ENCODE measurements at places on chromosomes 4 and X.

DNA sequence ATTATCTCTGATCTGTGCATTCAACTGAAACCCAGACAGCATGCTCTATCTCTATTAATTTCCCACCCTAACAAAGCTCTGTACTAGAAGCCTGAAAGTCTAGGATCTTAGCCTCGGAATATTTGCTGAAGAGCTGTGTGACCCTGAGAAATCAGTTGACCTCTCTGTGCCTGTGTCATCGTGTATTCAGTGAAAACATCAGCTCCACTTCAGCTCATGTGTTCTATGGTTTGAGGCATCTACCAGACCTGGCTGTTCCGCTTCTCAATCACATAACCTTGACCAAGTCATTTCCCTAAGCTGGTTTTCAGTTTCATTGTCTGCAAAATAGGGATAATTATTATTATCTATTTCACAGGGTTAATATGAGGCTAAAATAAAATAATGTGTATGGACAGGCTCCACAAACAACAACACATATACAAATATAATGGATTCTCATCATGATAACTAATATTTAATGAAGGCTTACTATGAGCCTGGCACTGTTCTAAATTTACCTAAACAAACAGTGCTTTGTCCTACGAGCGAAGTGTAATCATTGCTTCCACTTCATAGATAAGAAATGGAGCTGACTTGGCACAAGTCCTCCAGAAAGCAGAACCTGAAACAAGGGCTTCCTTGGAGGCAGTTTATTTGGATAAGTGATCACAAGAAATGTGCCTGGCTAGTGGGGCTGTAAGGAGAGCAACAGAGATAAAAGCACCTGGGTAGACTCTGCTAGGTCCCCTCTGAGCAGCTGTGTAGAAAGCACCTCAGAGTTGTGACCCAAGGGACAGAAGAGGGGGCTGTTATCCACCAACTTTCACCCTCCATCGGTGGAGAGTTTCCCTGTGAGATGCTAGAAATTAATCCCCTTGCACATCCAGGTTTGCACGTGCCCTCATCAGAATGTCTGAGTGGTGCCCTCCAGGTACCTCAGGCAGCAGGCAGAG lies 356.9 kb downstream of the RAB28 start:
- no peaks in the 10 kb centered on the region for H3K36me3 ChIP-seq
- no peak overlapping the region for H3K27ac ChIP-seq
- no peaks in the 10 kb centered on the region for H3K4me1 ChIP-seq
- H3K27me3 ChIP-seq = no peaks in the 10 kb centered on the region
- H3K4me3 ChIP-seq = no peak overlapping the region

DNA sequence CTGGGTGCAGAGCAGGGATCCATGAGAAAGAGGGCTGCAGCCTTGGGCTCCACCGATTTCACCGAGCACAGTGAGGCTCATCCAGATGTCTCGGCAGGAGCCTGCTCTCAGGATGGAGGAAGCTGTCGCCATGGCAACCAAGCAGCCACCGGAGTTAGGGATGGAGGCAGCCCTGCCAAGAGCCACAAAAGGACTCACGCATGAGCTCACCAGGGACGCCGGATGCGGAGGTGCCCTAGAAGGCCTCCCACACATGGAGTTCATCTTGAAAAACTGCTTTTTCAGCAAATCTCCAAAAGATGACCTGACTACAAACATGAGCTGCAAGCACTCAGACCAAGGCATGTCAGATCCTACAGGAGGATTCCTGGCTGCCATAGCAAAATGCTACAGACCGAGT lies 90.7 kb downstream of the WFS1 start:
- H3K4me3 ChIP-seq = no peak overlapping the region
- H3K4me1 ChIP-seq = no peaks in the 10 kb centered on the region
- no peak for DNase-seq
- H3K36me3 ChIP-seq = no peaks in the 10 kb centered on the region
- no peaks in the 10 kb centered on the region for H3K27me3 ChIP-seq

- no peaks in the 10 kb centered on the region for H3K4me1 ChIP-seq
- no peaks in the 10 kb centered on the region for H3K36me3 ChIP-seq
- no peaks in the 10 kb centered on the region for H3K27me3 ChIP-seq
- no peak for DNase-seq
- H3K27ac ChIP-seq = no peak overlapping the region
Measured at GRCh38 chr4:153808175-153808574, 19.3 kb upstream of the SFRP2 start.

- no peaks in the 10 kb centered on the region for H3K27me3 ChIP-seq
- no peaks in the 10 kb centered on the region for H3K36me3 ChIP-seq
- no peaks in the 10 kb centered on the region for H3K4me1 ChIP-seq
- H3K27ac ChIP-seq = peak within 1 kb of the TSS; percentile 100
- peak within 1 kb of the TSS; percentile 59 for H3K4me3 ChIP-seq
- peak; percentile 59 for DNase-seq
Measured at GRCh38 chr4:185396724-185397385, at the start of gene ANKRD37. Gene ANKRD37 (plus strand): TSS chr4:185396841. CDS start chr4:185396924, 83 bp downstream.
